Activated CD4-positive, alpha-beta memory T cell treated with anti-CD3 and anti-CD28 coated beads, Interleukin-2, amount 10 ng/mL, durations not matched to agents 7 days and 5 days (primary cell): ENCODE measurements at places on chromosomes 1 and 21. TPM values are rescaled to one million over a fixed set of nuclear protein-coding genes. Genes with fewer than 3 reads are reported as not detected.
A peak's percentile ranks its signal among the peaks of the same experiment; 100 is the strongest.

DNA sequence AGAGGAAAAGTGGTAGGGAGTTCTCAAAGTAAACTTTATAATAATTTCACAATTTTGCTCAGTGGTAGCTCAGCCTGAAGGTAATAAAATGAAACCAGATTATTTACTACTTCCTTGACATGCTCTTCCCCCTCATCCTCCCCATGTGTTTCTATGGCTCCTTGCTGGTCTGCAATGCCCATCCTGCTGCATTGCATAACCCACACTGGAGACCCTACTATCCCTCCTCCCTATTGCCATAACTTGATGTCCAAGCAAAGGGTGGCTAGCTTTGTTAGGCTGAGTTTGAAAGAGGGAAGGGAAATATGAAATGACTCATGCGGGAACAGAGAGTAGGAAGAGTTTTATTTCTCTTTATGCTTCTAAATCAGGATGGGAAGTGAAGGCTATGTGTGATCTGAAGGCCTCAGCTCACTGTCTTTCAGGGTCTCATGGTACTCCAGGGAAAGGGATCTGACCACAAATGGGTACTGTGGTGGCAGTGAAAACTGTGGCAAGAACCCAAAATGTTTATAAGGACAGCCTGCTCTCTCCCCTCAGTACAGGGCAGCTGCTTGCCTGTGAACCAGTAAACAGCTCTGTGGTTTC is 36.4 kb upstream of the HSD17B7 start:
- no peak for DNase-seq

GRCh38 chr1:232904566-232904965 is 45.8 kb upstream of the NTPCR start:
- peak; percentile 29 for DNase-seq

- no peak for DNase-seq
Measured at GRCh38 chr1:27095576-27095975, 59.3 kb downstream of the SLC9A1 start.

DNA sequence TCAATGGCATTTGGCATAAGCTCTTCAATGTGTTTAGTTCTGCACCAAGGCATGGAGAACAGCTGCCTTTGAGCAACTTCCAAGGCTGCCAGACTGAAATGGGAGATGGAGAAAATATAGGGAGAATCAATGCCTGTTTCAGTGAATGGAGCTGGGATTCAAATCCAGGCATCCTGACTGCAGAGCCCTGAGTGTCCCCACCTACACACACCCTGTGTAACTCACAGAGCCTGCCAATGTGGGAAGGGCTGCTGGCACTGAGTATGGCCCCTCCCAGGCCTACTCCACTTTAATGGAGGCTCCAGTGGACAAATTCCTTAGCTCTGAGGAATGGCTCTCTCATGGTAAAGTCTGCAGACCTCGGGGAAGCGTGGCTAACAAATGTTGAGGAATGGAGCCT is 145.6 kb upstream of the TNR start:
- no peak for DNase-seq

DNA sequence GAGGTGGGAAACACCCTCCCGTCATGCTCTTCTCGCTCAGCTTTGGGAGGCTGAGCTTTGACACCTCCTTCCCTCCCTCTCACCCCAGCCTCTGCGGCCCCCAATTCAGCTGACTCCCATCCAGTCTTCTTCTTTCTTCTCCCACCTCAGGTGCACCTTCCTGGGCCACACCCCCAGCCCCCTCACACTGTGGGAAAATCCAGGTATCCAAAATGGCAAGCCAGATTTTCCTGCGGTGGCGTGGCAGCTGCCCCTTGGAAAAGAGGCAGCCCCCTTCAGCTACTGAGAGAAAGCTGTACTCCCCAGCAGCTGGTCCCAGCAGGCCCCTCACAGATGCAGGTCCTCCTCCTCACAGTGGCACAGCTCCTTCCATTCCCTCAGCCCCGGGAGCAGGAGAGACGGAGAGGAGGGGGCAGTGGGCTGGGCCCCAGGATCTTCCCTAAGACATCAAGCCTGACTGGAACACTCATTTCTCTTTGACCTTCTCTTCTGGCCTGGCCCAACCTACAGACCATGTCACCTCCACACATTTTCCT is 61.6 kb downstream of the OPTC start:
- no peak for DNase-seq

- DNase-seq, result no peak
Measured at GRCh38 chr1:62998845-62999649, 215.1 kb downstream of the ATG4C start.

GRCh38 chr1:167059045-167059808 is 30.9 kb downstream of the GPA33 start:
- DNase-seq, result peak; percentile 79

DNA sequence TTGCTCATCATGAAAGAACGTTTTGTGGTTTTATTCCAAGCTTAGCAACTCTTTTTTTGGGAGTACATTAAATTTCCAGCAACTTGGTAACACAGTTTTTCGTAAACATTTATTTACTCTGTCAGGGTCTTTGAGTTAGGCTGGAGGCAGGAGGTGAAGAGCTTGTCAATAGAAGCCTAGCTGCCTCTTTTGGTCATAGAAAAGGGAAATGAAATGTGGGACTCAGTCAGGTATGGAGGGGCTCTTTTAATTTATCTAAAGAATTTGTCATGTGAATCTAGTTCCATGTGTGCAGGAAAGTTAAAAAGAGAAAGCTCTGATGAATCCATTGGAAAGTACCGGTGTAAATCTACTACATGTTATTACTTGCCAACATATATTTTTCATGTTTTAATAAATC is 45.9 kb upstream of the PRMT6 start:
- no peak for DNase-seq

DNA sequence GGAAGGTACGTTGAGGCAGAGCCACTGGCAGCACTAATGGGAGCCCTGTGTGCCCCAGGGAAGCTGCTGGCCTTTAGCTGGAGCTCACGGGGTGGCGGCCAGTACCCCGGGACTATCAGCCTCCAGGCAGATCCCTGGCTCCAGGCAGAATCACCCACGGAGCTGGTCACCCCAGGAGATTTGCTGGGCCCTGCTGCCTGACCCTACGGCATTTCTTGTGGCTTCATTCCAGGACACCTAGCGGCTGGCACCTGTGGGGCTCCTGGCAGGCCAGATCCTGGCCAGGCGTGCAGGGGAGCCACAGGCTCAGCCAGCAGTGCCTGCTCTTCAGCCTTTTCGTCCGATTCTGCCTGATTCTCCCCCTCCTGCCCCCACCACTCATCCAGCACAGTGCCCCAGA is 7.1 kb downstream of the PADI1 start:
- no peak for DNase-seq

- DNase-seq, result no peak
Measured at GRCh38 chr1:40895601-40896000, 33.4 kb upstream of the CITED4 start.

- DNase-seq, result no peak
Measured at GRCh38 chr1:96009831-96010434, 711.7 kb upstream of the PTBP2 start.

- DNase-seq, result no peak
Measured at GRCh38 chr1:161013131-161013487, 7.8 kb downstream of the F11R start.

DNA sequence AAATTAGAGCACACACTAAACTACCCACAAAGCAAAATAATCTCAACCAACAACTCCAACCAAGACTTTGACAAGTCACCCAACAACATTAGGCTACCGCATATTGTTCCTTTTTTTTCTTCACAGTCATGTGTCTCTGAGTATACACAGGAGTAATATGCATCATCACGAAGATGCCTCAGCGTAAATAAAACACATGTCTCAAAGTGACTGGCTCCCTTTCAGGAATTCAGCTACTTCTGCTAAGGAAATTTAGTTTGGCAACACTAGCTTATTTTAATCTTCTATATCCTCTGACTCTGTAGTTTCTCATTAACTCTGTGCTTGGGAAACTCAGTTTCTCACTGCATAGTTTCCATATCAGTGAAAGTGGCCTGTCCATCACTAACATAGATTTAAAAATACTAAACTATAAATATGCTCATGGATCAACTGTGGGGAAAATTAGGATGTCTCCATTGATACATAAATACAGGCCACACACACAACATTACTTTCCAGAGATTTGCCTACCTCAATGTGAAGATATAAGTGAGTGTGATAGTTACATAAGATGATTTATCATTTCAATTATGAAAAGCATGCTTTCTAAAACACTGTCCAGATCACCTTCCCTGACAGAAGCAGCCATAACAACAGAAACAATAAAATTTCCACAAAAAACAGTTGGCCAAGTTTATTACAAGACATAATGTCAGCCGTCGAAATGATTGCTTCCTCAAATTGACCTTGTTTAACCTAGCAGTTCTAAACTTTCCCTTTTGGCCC is 113.2 kb downstream of the PTGER3 start:
- no peak for DNase-seq

DNA sequence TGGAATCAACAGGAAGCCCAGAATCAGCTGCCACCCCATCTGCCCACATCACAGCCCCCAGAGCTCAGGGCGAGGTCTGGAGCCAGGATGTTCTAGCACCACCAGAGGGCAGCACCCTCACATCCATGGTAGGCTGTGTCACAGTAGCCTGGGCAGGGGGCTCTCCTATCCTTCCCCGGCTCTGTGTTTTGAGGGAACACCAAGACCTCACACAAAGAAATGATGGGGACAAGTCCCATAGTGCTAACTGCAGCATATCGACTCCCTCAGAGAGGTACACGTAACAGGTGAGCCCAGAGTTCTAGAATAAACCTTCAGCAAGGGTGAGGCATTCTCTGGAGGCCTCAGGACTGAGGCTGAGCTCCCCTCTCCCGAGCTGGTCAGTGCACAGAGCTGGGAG is 2.3 kb upstream of the KCNC4 start:
- DNase-seq, result peak; percentile 79

DNA sequence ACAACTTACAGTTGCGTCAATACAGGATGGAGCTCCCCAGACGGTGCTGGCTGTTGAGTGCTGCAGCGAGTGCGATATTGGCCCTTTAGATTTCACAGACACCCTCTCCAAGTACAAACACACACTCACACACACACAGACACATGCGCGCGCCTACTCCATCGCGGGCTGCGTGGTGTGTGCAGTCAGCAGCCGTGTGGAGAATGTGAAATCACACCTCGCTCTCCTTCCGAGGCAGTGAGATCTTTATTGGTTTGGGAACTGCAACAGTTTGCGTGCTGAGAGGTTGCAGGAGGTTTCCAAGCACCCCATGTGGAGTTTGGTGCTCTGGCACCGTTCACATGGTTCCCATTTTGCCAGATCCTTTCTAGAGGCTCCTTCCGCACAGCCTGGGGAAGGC is 372.2 kb downstream of the RRAGC start:
- no peak for DNase-seq

GRCh38 chr1:77953907-77954306 is 25.0 kb downstream of the FUBP1 start:
- no peak for DNase-seq

- no peak for DNase-seq
Measured at GRCh38 chr1:68145418-68146126, 86.8 kb downstream of the WLS start.

Gene LCE1A
- total RNA-seq, result not detected

Gene LINGO4
- 1.3 TPM for total RNA-seq

Gene TMPRSS15
- not detected for total RNA-seq

Gene KIAA1614
- total RNA-seq, result 0.03 TPM

Gene PRPF38B
- total RNA-seq, result 70.5 TPM

Gene UTP25
- 5.7 TPM for total RNA-seq

Gene SLC25A34
- total RNA-seq, result 1.4 TPM

Gene S100A7
- total RNA-seq, result not detected

Gene ATP5PB
- total RNA-seq, result 272 TPM
